Aorta (tissue), 5 donors: ENCODE measurements at places on chromosomes 4 and X. TPM values are rescaled to one million over a fixed set of nuclear protein-coding genes. Genes with fewer than 3 reads are reported as not detected.

GRCh38 chr4:37733240-37733867, 47.2 kb upstream of the RELL1 start:
- no peaks in the 10 kb centered on the region for H3K27me3 ChIP-seq
- no peaks in the 10 kb centered on the region for H3K36me3 ChIP-seq
- no peak overlapping the region for H3K4me3 ChIP-seq
- no peak overlapping the region for H3K27ac ChIP-seq
- no peaks in the 10 kb centered on the region for H3K4me1 ChIP-seq

- H3K4me3 ChIP-seq: no peak overlapping the region
- no peak for DNase-seq
- H3K27me3 ChIP-seq: no peaks in the 10 kb centered on the region
- no peaks in the 10 kb centered on the region for H3K36me3 ChIP-seq
Observed at GRCh38 chrX:4754878-4755604, 1041.6 kb upstream of the PRKX start.

- H3K36me3 ChIP-seq: no peaks in the 10 kb centered on the region
- no peak overlapping the region for H3K4me3 ChIP-seq
- H3K27me3 ChIP-seq: no peaks in the 10 kb centered on the region
Observed at GRCh38 chr4:129138810-129139496, 43.0 kb downstream of the C4orf33 start.

GRCh38 chrX:39736216-39737211, 361.2 kb downstream of the BCOR start:
- no peak overlapping the region for H3K4me3 ChIP-seq
- H3K27me3 ChIP-seq: no peaks in the 10 kb centered on the region
- H3K36me3 ChIP-seq: no peaks in the 10 kb centered on the region
- H3K27ac ChIP-seq: peak overlapping the region; percentile 84
- no peaks in the 10 kb centered on the region for H3K4me1 ChIP-seq

DNA sequence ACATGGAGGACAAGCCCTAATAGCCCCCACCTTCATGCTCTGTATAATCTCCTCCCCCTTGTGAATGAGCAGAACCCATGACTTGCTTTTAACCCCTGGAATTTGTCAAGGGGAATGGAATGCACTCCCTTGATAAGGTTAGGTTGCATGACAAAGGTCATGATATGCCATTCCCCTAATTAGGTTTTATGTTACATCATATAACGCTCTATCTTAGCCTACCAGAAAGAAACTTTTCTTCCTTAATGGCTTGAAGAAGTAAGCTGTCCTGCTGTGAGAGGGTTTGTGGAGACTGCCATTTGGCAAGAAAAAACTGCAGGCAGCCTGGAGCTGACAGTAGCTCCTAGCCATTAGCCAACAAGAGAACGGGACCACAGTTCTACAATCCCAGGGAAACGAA, 399.8 kb upstream of the MAD2L1 start:
- H3K36me3 ChIP-seq: no peaks in the 10 kb centered on the region
- no peaks in the 10 kb centered on the region for H3K27me3 ChIP-seq
- H3K4me1 ChIP-seq: no peaks in the 10 kb centered on the region
- no peak overlapping the region for H3K27ac ChIP-seq
- H3K4me3 ChIP-seq: no peak overlapping the region

DNA sequence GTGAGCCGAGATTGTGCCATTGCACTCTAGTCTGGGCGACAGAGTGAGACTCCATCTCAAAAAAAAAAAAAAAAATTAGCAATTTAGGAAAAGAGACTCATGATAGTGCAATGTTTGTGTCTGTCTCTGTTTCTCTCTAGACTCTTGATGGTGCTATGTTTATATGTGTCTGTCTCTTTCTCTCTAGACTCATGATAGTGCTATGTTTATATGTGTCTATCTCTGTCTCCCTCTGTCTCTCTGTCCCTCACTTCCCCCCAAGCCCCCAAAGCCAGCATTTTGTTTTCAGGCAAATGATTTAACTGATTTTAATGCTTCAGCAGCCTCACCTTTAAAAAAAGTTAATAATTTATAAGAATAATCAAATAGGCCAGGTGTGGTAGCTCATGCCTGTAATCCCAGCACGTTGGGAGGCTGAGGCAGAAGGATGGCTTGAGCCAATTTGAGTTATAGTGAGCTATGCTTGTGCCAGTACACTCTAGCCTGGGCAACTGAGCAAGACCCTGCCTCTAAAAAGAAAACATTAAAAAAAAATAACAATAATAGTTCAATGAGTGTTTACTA, 6.9 kb downstream of the MOB1B start:
- H3K4me1 ChIP-seq: peaks cover 2% of the 10 kb centered on the region
- no peak for DNase-seq
- no peak overlapping the region for H3K27ac ChIP-seq
- no peak overlapping the region for H3K4me3 ChIP-seq
- H3K36me3 ChIP-seq: no peaks in the 10 kb centered on the region

DNA sequence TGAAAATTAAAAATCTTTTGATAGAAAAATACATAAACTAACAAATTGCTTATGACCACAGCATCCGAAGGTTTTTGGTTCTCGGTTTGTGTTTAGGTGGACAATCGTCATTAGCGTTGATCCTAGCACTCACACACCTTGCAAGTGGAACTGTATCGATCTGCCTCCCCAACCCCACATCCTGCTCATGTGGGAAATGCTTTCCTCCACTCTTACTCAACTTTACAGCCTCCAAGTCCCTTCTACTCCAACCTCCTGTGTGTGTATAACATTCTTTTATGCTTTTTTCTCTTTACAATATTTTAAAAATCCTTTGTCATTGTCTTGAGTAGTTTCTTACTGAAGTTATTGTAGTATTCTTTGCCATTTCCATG, 15.6 kb upstream of the TMEM131L start:
- no peaks in the 10 kb centered on the region for H3K4me1 ChIP-seq
- no peak overlapping the region for H3K4me3 ChIP-seq
- no peaks in the 10 kb centered on the region for H3K27me3 ChIP-seq
- DNase-seq: no peak
- no peaks in the 10 kb centered on the region for H3K36me3 ChIP-seq

Gene LRCH2
- 9.5 TPM for total RNA-seq

DNA sequence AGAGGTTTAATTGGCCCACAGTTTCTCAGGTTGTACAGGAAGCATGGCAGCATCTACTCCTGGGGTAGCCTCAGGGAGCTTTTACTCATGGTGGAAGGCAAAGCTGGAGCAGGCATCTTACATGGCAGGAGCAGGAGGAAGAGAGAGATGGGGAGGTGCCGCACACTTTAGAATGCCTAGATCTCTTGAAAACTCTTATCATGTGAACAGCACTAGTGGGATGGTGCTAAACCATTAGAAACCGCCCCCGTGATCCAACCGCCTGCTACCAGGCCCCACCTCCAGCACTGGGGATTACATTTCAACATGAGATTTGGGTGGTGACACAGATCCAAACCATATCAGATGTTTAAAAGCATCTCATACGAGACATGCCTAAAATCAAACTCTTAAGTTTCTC, 41.6 kb upstream of the SCOC start:
- no peak overlapping the region for H3K4me3 ChIP-seq
- H3K27me3 ChIP-seq: no peaks in the 10 kb centered on the region
- DNase-seq: no peak
- H3K36me3 ChIP-seq: no peaks in the 10 kb centered on the region
- no peaks in the 10 kb centered on the region for H3K4me1 ChIP-seq

Gene RPA4
- 3.0 TPM for total RNA-seq

DNA sequence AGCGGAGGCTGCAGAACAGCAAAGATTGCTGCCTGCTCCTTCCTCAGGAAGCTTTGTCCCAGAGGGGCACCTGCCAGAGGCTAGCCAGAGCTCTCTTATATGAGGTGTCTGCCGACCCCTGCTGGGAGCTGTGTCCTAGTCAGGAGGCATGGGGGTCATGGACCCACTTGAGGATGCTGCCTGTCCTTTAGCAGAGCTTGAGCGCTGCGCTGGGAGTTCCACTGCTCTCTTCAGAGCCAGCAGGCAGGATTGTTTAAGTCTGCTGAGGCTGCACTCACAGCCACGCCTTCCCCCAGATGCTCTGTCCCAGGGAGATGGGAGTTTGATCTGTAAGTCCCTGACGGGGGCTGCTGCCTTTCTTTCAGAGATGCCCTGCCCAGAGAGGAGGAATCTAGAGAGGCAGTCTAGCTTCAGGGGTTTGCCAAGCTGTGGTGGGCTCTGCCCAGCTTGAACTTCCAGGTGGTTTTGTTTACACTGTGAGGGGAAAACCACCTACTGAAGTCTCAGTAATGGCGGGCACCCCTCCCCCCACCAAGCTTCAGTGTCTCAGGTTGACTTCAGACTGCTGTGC, 10.9 kb downstream of the DCK start:
- H3K27ac ChIP-seq: no peak overlapping the region
- DNase-seq: no peak
- H3K4me3 ChIP-seq: no peak overlapping the region
- H3K27me3 ChIP-seq: no peaks in the 10 kb centered on the region

- no peaks in the 10 kb centered on the region for H3K27me3 ChIP-seq
- no peaks in the 10 kb centered on the region for H3K36me3 ChIP-seq
- no peaks in the 10 kb centered on the region for H3K4me1 ChIP-seq
- DNase-seq: no peak
- H3K4me3 ChIP-seq: no peak overlapping the region
- H3K27ac ChIP-seq: no peak overlapping the region
Observed at GRCh38 chr4:86398187-86398586, 38.3 kb upstream of the MAPK10 start.

- no peak overlapping the region for H3K27ac ChIP-seq
- no peaks in the 10 kb centered on the region for H3K36me3 ChIP-seq
- no peak overlapping the region for H3K4me3 ChIP-seq
- no peak for DNase-seq
- H3K27me3 ChIP-seq: no peaks in the 10 kb centered on the region
Observed at GRCh38 chr4:123418351-123418931, 21.8 kb downstream of the SPRY1 start.

Gene BANK1
- total RNA-seq: 1.8 TPM

Gene BCLAF3
- 22.0 TPM for total RNA-seq

Gene HOPX
- total RNA-seq: 6.8 TPM

DNA sequence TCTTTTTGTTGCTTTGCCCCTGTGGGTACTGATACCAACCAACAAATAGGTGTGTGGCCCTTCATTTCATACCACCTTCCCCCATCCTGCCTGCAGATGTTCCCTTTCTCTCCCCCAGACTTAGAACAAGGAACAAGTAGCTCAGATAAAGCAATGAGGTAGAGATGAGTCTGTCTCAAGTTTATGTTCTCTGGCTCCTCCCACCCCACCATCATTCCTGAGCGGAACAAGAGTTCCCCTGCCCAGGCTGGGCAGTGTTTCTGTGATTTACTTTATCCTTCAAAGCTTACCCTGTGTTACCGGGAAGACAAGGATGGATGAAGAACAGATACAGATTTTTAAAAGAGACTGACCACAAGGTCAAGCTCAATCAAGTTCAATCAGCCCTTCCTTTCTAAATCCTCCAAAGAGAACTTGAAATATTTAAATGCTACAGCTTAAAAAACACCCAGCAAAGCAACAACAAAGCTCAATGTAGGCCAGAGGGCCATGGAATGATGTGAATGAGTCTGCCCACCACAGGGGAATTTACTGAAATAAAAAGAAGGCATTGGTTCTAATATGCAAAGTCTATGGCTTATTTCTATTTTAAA, 80.1 kb upstream of the UCP1 start:
- no peaks in the 10 kb centered on the region for H3K27me3 ChIP-seq
- H3K4me3 ChIP-seq: no peak overlapping the region
- no peak overlapping the region for H3K27ac ChIP-seq
- H3K4me1 ChIP-seq: no peaks in the 10 kb centered on the region

DNA sequence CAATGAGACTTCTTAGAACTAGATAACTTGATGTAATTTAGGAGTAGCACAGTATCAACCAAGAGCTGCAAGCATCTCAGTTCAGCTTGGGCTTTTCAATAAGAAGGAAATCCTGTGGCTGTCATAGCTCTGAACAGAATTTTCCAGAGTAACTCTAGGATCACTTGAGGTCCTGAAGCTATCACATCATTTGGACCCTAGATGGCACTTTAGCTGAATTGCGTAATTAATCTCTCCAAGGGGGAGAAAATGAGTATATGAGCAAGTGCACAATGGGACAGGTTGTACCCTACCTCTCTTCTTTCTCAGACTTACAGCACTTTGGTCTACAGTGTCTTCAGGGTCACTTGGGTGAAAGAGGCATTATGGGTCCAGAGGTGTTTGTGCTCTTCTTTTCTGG, 45.2 kb downstream of the SLC4A4 start:
- no peaks in the 10 kb centered on the region for H3K4me1 ChIP-seq
- no peak overlapping the region for H3K27ac ChIP-seq
- no peaks in the 10 kb centered on the region for H3K36me3 ChIP-seq
- H3K4me3 ChIP-seq: no peak overlapping the region

DNA sequence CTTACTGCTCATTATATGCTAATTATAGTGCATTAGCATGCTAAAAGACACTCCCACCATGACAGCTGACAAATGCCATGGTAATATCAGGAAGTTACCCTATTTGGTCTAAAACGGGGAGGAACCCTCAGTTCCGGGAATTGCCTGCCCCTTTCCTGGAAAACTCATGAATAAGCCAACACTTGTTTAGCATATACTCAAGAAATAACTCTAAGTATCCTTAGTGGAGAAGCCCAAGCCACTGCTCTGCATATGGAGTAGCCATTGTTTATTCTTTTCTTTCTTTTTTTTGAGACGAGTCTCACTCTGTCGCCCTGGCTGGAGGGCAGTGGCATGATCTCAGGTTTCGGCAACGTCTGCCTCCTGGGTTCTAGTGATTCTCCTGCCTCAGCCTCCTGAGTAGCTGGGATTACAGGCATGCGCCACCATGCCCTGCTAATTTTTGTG, 15.5 kb downstream of the NUDT6 start:
- no peaks in the 10 kb centered on the region for H3K27me3 ChIP-seq
- no peak overlapping the region for H3K4me3 ChIP-seq
- H3K4me1 ChIP-seq: no peaks in the 10 kb centered on the region
- no peak for DNase-seq
- no peak overlapping the region for H3K27ac ChIP-seq
- no peaks in the 10 kb centered on the region for H3K36me3 ChIP-seq

- no peak overlapping the region for H3K4me3 ChIP-seq
- no peak overlapping the region for H3K27ac ChIP-seq
- H3K4me1 ChIP-seq: peaks cover 3% of the 10 kb centered on the region
- no peaks in the 10 kb centered on the region for H3K27me3 ChIP-seq
Observed at GRCh38 chrX:124263743-124264142, 68.7 kb upstream of the TEX13D start.

- no peaks in the 10 kb centered on the region for H3K27me3 ChIP-seq
- H3K27ac ChIP-seq: no peak overlapping the region
- no peaks in the 10 kb centered on the region for H3K36me3 ChIP-seq
- DNase-seq: peak; percentile 59
- no peak overlapping the region for H3K4me3 ChIP-seq
Observed at GRCh38 chrX:10722851-10723250, 102.5 kb upstream of the MID1 start.

- DNase-seq: no peak
- H3K4me3 ChIP-seq: no peak overlapping the region
- no peak overlapping the region for H3K27ac ChIP-seq
- H3K4me1 ChIP-seq: no peaks in the 10 kb centered on the region
Observed at GRCh38 chr4:86122404-86122803, 237.4 kb downstream of the MAPK10 start.

DNA sequence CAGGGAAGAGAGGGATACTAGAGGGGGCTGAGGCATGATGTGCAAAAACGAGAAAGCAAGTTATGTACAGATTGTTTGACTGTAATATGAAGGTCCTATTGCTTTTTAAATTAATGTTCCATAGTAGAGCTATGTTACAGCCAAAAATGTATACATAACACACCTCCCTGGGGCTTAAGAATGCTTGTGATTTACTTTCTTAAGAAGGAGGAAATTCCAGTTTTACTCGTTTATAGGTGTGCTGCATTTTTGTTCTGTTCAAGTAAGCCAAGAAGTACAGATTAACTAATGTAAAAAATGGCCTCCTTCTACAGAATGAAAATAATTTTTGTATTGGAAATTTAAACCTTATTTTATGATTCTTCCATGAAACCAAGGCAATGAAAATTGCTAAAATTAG, 614.4 kb upstream of the NR3C2 start:
- no peaks in the 10 kb centered on the region for H3K36me3 ChIP-seq
- DNase-seq: no peak
- H3K27ac ChIP-seq: no peak overlapping the region
- no peaks in the 10 kb centered on the region for H3K4me1 ChIP-seq
- no peak overlapping the region for H3K4me3 ChIP-seq
- H3K27me3 ChIP-seq: no peaks in the 10 kb centered on the region
